NCI-H526 treated with DMSO at 0.1 percent for 48 hours (cell line): ENCODE measurements at places on chromosomes 6 and 20.

DNA sequence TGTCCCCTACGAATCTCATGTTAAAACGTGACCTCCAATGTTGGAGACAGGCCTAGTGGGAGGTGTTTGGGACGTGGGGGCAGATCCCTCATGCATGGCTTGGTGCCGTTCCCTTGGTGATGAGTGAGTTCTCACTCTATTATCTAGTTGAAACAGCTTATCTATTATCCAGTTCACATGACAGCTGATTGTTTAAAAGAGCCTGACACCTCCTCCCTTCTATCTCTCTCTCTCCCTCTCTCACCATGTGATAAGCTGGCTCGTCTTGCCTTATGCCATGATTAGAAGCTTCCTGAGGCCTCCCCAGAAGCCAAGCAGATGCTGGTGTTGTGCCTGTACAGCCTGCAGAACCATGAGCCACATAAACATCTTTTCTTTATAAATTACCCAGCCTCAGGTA, 32.9 kb upstream of the RIPK1 start:
- DNase-seq: no peak

DNA sequence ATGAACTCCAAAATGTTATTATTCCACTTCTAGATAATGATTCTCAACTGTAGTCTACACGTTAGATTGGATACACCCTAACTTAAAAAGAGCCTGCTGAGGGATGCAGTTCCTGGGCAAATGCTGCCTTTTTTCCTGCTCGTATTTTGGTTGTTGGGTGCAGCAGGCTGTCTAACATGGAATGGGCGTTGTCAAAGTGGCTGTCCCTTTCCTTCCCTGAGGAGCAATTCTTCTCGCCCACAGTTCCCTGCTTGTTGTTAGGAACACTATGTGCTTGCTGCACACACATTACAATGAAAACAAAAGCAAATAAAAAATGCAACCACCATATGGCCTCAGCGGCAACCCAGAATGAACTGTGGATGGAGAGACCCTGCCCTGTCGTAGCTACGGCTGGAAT, 1.7 kb upstream of the ADGRF5 start:
- no peak for DNase-seq

DNA sequence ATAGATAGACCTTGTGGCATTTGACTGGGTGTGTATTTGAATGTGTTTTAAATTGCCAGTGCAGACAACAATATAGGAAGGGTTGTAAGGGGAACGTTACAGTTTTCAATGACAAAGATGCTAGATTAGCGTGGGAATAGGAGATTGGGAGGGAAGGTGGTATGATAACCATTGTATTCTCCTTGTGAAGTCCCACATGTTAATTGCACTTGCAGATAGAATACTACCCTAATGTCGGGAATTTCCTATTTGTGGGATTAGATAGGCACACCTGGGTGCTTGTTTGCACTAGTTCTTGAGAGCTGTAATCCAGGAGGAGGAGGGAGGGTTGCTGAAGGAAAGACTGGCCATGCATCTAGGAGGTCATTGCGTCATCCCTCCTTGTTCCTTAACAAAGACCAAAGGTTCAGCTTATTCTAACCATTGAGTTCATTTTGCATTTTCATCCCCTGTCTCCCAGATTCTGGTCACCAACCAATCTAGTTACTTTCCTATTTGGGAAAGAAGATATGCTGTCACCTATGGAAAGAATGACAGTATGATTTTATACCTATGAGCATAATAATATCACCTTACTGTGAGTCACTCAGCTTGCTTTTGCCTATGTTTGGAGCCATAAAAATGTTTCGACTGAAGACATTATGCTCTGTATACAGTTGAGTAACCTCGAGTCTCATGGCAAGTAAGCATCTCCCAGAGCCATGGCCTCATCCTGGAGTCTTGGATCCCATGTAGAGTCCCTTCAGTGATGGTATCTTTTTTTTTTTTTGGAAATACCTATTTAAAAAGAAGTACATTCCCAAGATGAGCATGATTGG, 201.5 kb downstream of the DTNBP1 start:
- DNase-seq: no peak

DNA sequence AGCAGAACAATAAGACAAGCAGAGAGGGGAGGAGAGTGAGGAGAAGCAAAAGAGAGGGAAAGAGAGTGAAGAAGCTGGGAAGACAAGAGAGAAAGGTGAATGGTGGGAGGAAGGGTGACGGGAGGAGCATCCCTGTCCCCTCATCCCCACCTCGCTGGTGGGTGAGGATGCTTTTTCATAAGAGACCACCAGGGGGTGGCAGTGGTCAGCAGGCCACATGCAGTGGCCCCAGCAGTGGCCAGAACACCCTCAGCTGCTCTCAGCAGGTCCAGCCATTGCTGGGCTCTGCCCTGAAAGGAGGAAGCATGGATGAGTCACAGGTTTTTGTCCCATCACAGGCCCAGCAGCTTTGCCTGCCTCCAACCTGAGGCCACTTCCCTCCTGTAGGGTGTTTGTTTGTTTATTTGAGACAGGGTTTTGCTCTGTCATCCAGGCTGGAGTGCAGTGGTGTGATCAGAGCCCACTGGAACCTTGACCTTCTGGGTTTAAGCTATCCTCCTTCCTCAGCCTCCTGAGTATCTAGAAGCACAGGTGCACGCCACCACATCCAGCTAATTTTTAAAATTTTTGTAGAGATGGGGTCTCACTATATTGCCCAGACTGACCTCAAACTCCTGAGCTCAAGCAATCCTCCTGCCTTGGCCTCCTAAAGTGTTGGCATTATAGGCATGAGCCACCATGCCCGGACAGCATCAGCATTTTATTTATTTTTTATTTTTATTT, 24.0 kb downstream of the FGD2 start:
- no peak for DNase-seq

GRCh38 chr6:10720265-10720959, 2.5 kb upstream of the TMEM14C start:
- DNase-seq: no peak

GRCh38 chr20:63091901-63092659, 85.3 kb upstream of the BHLHE23 start:
- DNase-seq: no peak

- DNase-seq: no peak
Observed at GRCh38 chr20:2314759-2315439, 19.1 kb downstream of the TGM3 start.

DNA sequence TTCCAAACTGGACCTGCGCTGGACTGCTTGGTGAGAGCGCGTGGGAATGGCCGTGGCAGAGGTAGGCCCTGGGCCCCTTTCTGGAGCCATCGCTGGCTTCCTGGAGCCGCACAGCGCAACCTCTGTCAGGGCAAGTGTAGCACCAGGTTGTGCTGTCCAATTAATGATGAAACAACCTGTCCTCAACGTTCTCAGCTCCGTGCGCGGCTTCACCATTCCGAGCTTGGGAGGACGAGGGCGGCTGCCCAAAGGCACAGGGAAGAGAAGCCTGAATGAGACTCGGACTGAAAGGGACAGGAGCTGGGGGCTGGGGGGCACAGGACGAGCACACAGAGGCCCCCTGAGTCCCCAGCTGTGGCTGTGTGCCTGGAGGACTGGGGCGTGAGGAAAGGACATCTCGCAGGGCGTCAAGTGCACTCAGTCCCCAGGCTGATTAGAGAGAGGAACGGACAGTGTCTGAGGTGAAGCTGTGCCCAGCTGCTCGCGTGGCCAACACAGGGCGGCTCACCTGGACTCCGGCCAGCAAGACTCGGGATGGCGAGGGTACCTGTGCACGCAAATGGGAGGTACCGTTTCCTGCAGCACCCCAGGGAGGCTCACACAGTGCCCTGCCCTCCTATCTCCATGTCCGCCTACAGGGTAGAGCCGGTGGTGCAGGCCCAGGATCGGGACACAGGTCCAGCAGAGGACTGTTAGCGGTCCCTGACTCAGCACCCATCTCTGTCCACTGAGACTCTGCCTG, 403.3 kb downstream of the TAF4 start:
- no peak for DNase-seq

GRCh38 chr6:166046226-166046625, 121.4 kb downstream of the TBXT start:
- no peak for DNase-seq

DNA sequence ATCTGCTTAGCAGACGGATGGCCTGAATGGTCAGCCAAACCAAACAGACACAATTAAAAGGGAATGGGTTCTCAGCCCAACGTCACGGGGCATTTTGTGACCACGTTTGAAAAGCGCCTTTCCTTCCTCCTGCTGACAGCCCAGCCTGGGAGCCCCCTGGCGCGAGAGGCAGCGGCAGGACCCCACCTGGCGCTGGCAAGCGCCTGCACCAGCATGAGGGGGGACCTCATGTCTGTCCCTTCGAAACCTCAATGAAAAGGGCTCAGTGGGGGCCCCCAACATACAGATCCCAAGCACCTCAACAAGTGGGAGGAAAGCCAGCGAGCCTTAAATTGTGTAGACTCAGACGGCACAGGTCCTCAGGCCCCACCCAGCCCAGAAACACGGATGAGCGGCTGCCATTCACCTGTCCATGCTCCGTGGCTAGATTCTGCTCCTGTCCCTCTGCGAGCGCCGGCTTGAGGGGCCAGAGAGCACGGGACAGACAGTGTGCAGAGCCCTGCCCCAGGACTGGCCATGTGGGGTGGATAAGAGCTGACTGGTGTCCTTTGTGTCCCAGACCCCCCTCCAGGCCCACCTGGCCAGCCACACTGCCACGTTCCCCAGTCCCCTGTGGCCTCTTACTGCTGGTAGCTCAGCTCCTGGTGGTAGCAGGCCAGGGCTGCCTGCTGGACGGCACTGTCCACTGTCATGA, 87.6 kb downstream of the NINL start:
- no peak for DNase-seq

DNA sequence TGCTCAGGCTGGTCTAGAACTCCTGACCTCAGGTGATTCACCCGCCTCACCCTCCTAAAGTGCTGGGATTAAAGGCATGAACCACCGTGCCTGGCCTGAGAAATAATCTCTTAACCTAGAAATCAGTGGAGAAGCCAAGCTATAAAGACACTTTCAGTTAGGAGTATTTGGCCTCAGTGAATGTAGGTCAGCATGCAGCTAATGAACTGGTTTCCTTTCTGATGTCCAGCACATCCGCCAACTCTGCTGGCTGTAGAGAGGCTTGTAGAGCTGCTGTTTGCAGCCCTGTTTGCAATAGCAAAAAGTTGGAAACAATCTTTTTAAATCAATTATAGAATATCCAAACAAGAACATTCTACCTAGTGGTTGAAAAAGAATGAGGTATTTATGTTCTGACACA, 42.4 kb upstream of the ELOVL5 start:
- DNase-seq: no peak

DNA sequence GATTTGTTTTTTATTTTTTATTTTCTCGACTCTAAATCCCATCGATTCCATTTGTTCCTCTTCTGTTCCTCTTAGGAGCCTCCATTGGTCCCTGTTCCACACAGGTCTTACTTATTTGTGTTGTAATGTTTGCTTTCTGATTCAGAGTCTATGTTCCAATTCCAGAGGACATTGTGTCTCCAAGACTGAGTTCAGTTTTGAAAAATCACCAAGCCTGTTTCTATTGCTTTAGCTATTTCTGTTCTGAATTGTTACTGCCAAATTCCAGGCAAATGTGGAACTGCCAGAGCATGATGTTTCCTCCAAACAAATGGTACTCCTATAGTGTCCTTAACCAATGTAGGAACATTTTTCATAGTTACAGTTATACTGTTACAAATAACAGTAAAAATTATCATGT, 270.9 kb upstream of the SPTLC3 start:
- DNase-seq: no peak

GRCh38 chr6:34798057-34798456, 6.2 kb downstream of the BLTP3A start:
- no peak for DNase-seq

GRCh38 chr20:40600441-40601219, 88.4 kb downstream of the MAFB start:
- DNase-seq: no peak

- DNase-seq: no peak
Observed at GRCh38 chr6:31363811-31364210, 6.8 kb upstream of the HLA-B start.

- DNase-seq: peak; percentile 56
Observed at GRCh38 chr6:33570806-33571636, 9.1 kb downstream of the BAK1 start.

DNA sequence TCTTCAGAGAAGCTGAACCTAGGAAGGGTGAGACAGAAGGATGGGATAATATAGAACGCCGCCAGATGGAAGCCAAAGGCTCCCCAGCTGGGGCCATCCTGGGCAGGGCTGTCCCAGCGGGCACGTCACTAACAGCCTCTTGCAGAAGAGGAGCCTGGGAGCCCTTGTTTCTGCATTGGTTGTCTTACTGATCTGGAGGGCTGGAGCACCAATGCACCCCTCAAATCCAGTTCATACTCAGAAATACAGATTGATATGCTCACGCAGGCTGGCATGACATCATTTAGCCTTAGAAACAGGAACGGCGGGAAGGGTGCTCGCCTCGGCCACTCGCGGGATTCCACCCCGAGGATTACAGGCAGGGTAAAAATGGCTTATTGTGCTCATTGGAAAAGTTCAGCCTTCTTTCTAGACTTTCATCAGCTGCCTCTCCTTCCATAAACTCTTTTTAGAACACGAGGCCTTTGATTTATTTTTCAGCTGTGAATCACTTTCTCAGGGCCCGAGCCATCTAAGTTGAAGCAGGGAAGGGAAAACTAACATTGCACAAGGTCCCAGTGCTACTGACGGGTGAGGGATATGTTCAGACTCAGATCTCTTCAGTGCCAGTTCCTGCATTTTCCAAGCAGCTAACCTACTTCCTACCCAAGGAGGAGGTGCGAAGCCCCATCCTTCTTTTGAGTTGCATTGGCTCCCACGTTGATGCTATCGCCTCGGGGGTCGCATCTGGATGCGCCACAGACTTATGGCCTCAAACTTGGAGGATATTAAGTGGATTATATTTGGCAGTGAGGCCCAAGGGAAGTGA, 82.3 kb downstream of the GMPR start:
- DNase-seq: no peak

DNA sequence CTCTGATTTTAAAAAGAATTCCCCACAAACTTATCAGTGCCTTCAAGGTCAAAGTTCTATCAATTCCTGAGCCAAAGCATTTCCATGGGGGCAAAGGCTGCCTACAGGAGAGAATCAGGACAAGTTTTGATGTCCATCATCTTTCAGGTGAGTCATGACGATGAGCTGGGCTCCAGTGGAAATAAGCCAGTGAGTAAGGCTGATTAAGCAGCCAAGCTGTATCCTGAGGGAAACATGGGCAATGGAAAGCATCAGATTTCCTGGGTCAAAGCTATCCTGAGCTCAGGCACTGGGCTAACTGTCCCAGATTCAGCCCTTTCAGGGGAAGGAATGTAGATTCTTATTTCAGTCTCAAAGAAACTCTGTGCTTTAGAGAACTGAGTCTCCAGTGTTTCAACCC, 377.4 kb downstream of the CD109 start:
- DNase-seq: no peak
